ENCODE measurements at places on chromosomes 6 and 20.

DNA sequence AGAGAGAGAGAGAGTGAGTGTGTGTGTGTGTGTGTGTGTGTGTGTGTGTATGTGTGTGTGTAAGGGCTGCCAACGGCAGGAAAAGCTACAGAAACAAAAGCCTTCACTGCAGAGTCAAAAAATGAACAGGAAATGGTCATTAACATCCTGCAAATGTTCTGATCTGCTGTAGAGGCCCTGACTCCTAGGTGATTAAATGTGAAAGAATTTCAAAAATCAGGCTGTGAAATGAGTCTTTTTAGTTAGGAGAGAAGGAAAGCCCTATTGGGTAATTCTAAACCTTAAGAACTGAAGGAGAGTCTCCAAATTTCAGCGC is 166.5 kb upstream of the MYLIP start:
- no peak for DNase-seq

DNA sequence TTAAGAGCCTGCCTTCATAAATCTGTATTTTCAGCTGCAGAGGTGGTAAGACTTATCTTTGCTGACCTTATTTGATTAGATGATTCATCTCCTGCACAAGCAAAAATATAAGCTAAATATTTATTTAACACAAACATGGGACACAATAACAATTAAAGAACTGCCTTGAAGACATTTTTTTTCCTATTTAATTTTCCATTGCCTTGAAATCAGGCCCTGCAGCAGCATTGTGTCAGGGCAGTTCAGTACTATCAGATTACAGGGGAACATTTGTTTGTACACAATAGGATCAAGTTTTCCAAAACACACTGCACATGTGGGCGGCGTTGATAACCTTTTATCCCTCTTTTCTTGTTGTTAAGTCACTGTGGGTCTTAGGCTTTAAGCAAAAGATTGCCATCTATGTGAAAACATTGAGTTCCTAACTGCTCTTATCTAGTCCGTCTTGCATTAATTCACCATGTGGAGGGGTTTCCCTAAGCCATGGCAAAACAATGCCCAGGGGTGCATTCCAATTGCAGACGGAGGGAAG is 7.4 kb downstream of the ADGRF5 start:
- DNase-seq: no peak

- DNase-seq: no peak
Observed at GRCh38 chr6:91029211-91029610, 442.3 kb upstream of the MAP3K7 start.

GRCh38 chr6:159691133-159691962 is 1.7 kb downstream of the SOD2 start:
- no peak for DNase-seq

GRCh38 chr6:82875573-82876185 is 190.0 kb downstream of the UBE3D start:
- no peak for DNase-seq

DNA sequence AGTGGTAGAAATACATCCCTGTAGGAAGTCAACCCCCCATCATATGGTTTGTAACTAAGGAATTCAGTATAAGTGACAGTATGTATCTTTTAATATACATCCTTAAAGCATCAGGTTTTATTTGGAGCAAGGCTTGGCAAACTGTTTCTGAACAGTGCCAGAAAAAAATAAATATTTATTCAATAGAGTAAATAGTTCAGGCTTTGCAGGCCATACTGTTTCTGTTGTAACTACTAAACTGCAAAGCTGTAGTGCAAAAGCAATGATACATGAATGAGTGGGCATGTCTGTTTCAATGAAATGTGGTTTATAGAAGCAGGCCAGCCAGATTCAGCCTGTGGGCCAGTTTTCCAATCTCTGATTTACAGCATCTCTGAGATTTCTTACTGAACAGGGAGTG is 977 bp downstream of the MEI4 start:
- DNase-seq: no peak

GRCh38 chr20:45061244-45061643 is 39.7 kb downstream of the KCNS1 start:
- DNase-seq: no peak

DNA sequence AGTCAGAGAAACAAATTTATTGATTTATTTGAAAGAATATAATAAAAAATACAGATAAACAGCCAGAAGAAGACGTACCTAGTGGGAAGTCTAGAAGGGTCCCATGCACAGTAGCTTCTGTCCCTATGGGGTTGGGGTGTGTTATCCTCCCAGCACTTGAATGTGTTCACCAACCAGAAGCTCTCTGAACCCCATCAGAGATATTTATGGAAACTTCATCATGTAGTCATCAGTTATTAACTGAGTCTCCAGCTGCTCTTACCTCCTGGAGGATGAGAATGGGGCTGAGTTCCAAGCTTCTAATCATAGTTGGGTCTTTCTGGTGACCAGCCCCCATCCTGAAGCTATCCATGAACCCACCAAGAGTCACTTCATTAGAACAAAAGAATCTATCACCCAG is 15.4 kb upstream of the USP45 start:
- DNase-seq: no peak

GRCh38 chr6:65876668-65877067 is 169.6 kb upstream of the EYS start:
- DNase-seq: no peak

GRCh38 chr20:41446456-41446855 is 79.8 kb upstream of the EMILIN3 start:
- no peak for DNase-seq

DNA sequence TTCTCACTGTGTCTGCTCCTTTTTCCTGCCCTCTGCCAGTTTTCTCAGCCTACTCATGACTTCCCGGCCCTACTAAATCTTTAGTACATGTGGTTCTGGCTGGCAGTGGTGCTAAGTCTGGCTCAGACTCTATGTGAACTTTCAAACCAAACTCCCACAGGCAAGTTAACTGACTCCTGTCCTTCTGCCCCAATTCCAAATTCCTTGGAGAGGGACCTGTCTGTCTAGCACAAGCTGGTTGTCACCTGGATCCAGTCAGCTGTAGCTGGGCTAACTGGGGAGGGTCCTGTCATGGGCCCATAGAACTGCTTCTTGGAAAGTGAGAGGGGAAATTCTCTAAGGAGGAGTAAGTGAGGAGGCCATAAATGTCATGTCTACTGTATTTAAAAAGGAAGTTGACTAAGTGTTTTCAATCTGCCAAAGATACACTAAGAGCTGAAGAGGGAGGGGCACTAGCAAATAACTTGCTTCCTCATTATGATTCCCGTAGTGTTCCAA is 240.1 kb downstream of the KCNQ5 start:
- peak; percentile 84 for DNase-seq

GRCh38 chr6:8192067-8192466 is 89.7 kb upstream of the EEF1E1 start:
- no peak for DNase-seq

DNA sequence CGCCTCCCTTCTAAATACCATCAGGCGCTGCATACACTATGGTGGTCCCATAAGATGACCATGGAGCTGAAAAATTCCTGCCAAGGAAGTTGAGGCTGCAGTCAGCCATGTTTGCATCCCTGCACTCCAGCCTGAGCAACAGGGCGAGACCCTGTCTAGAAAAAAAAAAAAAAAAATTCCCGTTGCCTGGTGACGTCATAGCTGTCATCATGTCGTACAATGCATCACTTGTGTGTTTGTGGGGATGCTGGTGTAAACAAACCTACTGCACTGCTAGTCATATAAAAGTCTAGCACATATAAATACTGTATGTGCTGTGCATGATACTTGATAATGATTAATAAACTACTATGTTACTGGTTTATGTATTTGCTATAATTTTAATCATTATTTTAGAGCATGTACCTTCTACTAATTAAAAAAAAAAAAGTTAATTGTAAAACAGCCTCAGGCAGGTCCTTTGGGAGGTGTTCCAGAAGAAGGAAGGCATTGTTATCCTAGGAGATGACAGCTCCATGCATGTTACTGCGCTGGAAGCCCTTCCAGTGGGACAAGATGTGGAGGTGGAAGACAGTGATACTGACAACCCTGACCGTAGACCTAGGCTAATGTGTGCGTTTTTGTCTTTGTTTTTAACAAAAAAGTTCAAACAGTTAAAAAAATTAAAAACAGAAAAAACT is 132.6 kb downstream of the BANF2 start:
- no peak for DNase-seq

DNA sequence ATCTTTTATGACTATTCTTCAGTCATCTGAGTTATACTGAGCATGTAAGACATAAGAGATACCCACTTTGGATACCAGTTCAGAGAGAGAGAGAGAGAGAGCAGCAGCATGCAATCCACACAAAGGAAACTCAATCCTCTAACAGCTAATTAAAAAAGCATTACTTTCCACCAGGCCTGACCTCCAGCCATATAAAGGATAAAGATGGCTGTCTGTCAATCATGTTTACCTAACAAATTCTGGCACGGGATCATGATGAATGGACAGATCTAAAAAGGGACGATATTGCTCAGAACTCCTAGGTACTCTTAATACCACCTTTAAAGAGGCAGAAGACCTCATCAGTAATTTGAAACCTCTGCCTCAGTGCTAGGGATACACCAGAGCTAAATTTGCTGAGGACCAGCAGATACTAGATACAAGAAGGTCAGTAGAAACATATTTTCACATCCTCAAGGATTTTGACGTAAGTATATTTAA is 159.2 kb downstream of the RPS12 start:
- DNase-seq: no peak

DNA sequence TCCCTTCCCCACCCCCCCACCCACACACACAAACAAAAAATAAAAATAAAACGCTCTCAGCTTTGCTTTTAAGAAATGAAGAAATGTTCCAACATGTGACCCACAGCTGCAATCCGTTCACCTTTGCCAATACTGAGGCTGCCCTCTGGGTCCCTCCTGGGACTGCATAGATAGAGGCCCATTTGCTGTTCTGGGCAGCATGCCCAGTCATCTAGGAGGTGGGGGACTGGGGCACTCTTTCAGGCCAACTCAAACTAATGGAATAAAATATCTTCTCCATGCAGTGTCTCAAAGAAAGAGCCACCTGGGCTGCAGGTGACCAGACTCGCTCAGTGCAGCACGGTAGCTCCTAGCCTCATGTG is 79.9 kb downstream of the SLC22A3 start:
- DNase-seq: peak; percentile 49

- no peak for DNase-seq
Observed at GRCh38 chr6:11174242-11174611, 58.2 kb downstream of the NEDD9 start.

- no peak for DNase-seq
Observed at GRCh38 chr6:33850869-33851541, 47.2 kb upstream of the MLN start.

DNA sequence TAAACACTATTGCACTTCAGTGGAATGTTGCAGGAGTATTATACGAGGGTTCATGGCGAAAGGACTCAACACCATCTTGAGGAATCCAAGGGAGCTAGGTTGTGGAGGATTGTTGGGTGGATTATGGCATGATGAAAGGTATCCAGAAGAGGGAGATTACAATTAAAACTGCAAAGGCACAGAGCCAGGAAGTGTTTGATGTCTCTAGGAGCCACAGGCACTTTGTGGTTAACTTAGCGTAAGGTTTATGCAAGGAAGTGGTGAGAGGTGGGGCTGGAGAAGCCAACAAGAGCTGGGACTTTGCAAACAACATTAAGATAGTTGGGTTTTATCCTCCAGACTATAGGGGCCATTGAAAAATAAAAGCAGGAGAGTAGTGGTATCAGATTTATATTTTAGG is 86.6 kb upstream of the TPD52L1 start:
- no peak for DNase-seq

- DNase-seq: no peak
Observed at GRCh38 chr6:4187480-4187879, 52.1 kb upstream of the ECI2 start.

- DNase-seq: peak; percentile 46
Observed at GRCh38 chr6:43723737-43724295, 36.2 kb upstream of the MRPS18A start.

DNA sequence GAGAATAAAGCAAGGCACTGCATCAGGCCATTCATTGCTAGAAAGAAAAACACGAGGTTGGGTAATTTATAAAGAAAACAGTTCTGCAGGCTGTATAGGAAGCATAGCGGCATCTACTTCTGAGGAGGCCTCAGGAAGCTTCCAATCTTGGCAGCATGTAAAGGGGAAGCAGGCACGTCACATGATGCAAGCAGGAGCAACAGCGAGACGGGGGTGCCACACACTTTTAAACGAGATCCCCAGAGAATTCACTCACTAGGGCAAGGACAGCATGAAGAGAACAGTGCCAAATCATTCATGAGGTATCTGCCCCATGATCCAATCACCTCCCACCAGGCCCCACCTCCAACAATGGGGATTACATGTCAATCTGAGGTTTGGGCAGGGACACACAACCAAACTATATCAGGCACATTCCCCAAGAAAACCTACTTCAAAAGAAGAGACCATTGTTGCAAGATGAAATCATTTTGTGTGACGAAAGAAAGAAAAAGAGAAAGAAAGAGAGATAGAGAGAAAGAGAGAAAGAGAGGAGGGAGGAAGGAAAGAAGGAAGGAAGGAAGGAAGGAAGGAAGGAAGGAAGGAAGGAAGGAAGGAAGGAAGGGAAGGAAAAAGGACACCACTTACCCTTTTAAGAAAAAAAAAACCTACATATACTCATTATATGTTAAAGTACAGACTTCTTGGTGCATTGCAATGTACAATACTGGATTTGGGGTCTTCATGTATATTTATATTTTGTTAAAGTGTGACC is 95.9 kb upstream of the PLEKHG1 start:
- DNase-seq: no peak

DNA sequence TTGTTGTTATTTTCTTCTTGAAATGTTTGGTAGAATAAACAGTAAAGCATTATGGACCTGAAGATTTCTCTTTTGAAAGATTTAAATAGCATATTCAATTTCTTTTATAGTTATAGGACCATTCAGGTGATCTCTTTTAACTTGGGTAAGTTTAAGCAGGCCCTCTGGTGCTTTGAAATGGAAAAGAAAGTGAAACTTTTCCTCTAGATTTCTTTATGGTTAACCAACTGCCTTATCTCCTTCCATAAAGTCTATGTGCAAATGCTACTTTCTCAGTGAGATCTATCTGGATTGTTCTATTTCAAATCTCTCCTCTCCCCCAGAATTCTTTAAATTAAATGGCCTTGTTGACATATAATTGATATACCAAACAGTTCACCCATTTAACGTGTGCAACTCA is 54.0 kb downstream of the PHACTR2 start:
- no peak for DNase-seq

DNA sequence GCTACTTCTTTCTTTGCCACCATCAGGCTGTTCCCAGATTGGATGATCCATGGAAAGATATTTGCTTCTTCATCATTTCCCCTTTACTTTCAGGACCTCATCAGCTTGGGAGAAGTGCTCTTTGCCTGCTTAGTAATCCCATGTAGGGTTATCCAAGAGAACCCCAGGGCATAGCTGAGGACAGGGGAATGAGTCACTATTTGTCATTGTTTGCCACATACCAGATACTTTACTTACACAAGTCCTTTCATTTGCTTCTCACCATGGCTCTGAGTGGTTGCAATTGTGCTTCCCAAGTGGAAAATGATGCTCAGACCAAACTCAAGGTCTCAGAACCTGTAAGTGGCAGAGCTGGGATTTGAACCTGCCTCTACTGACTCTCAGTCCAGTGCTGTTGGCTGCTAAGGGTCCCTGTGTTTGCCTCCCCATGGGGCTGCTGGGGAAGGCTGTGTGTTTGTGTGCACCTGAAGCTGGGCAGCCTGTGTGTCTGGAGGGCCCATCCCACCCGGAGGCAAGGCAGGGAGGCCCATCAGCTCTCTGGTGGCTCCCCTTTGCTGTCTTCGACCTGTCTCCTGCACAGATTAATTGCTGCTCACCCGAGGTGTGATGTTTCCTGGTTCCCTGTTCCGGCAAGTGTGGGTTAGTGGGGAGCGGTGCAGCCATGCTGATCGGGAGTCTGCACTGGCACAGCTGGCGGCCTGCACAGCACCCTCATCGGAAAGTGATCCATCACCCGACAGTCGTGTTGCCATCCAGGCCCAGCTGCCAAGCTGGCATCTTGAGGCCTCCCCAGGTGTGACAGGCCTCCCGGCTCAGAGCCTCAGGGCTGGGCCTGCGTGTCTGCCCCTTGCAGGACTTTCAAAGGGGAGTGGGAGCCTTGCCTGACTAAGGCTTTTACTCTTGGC is 228.8 kb downstream of the DHX35 start:
- no peak for DNase-seq

Data from tibial artery (tissue), 4 donors.